ENCODE measurements at places on chromosomes 2 and 18.

GRCh38 chr2:10668402-10669012 is 21.3 kb downstream of the NOL10 start:
- H3K4me1 ChIP-seq = no peaks in the 10 kb centered on the region

- H3K4me3 ChIP-seq = no peak overlapping the region
- H3K27ac ChIP-seq = no peak overlapping the region
- no peaks in the 10 kb centered on the region for H3K36me3 ChIP-seq
- no peak for DNase-seq
- peaks cover 1% of the 10 kb centered on the region for H3K4me1 ChIP-seq
These were observed 83.9 kb downstream of the CBLN2 start for GRCh38 chr18:72460210-72460680.

DNA sequence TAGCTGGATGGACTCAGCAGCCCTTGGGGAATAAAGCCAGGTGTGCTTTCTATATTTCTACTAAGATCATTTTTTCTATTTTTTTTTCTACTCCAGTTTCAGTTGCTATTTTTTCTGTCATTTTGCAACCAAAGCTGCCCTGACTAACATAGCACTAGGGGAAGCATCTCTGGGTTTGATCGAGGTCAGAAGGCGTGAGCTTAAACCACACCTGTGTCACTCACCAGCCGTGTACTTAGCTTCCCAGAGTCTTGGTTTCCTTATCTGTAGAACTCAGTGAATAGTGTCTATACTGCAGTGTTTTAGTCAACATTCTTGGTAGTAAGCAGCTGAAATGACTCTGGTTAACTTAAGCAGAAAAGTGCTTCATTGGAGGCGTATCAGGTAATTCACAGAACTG is 489.6 kb upstream of the SPRED2 start:
- H3K36me3 ChIP-seq = no peaks in the 10 kb centered on the region
- H3K27me3 ChIP-seq = peaks cover 9% of the 10 kb centered on the region
- DNase-seq = no peak
- H3K27ac ChIP-seq = no peak overlapping the region

DNA sequence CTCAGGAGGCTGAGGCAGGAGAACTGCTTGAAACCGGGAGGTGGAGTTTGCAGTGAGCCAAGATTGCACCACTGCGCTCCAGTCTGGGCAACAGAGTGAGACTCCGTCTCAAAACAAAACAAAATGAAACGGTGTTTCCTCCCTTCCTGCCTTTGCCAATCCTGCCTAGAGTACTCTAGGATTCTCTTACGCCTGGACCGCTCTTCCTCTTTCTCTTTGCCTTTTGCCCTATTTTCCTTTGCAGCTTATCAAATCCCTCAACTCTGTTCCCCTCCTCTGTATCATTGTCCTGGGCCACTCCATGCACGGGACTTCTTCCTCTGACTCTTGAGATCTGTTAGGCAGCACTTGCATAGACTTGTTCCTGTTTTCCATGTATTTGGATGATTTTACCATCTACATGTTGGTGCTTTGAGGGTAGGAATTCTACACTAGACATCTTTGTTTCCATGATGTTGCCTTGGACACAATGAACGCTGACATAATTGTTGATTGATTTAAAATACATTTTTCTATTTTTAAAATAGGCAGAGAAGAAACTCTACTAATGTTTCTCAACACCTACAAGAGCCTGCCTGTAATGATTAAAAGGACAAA is 24.8 kb upstream of the ACYP2 start:
- no peak overlapping the region for H3K27ac ChIP-seq
- no peaks in the 10 kb centered on the region for H3K27me3 ChIP-seq
- DNase-seq = no peak
- no peaks in the 10 kb centered on the region for H3K36me3 ChIP-seq

DNA sequence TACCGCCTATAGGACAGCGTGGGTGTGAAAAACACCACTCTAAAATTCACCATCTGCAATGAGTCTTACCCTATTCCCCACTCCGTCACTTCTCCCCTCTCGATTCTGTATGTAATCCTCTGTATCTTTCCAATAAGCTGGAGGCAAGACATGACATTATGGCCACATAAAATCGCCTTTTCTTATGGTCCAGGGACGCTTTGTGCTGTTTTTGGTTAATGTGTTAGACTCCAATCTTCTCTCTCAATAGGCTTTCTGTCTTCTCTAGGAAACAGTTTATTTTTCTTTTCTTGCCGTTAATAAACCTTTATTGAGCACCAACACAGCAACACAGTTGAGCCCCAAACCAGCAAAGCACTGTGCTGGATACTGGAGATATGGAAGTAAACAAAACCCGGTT is 37.9 kb upstream of the ZCCHC2 start:
- peaks cover 6% of the 10 kb centered on the region for H3K4me1 ChIP-seq
- DNase-seq = no peak
- peaks cover 3% of the 10 kb centered on the region for H3K36me3 ChIP-seq
- no peak overlapping the region for H3K4me3 ChIP-seq

DNA sequence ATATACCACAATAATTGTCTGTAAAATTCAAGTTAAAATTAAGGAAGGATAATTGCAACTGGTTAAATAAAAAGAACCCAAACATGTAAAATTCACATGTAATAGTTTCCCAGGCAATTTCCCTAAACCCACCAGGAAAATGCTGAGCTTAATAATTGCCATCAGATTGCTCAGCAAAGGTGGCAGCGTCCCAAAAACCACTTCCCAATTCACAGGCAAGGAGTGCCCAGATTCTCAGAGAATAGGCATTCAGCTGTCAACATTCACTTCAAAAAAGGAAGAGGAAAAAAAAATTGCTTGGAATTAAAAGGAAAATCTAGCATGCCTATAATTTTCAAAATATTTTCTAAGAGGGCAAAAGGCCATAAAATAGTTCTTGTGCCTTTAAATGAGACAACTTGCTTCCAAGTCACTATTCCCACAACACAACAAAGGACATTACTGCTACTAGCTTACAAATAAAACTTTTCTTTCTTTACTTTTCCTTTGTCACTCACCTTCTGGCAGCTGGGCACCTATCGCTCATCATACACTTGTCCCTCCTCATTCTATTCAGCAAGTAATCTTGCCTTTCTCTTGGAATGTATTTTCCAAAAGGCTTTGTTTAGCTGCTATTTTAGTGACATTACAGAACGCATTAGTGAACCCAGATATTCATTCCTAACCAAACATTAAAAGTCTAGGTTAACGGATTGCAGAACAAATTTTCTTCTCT is 15.2 kb downstream of the SRBD1 start:
- DNase-seq = no peak
- H3K4me3 ChIP-seq = no peak overlapping the region
- peaks cover 4% of the 10 kb centered on the region for H3K4me1 ChIP-seq
- H3K36me3 ChIP-seq = peaks cover 49% of the 10 kb centered on the region
